ENCODE measurements at places on chromosomes 1 and 21.

GRCh38 chr1:30663596-30664091 is 59.7 kb downstream of the MATN1 start:
- DNase-seq, result no peak

DNA sequence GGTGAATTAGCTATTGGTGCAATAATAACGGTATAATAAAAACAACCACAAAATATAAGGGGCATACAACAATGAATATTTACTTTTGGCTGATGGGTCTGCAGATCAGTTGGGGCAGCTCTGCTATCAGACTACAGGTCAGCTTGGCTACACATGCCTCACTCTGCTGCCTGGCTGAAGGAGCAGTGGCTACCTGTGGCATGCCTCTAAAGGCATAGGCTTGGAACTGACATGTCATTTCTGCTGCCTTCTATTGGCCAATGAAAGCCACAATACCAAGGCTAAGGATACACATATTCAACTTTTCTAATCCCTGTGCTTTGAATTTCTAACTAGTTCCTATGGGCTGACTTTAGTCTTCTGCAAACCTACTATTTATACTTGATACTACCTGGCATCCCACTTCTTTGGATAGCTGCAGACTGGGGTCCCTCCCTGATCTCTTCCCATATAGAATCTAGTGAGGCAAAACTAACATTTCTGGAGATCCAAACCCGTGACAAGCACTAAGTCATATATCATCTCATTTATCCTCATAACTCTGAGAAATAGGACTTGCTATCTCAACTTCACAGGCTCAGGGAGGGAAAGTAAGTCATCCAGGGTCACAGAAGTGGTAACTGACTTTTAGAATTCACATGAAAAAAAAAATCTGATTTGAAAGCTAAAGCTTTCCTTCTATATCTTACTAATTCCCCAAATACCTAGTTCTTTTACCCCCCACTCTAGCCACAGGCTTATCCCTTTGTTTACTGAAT is 19.2 kb upstream of the SYDE2 start:
- no peak for DNase-seq

DNA sequence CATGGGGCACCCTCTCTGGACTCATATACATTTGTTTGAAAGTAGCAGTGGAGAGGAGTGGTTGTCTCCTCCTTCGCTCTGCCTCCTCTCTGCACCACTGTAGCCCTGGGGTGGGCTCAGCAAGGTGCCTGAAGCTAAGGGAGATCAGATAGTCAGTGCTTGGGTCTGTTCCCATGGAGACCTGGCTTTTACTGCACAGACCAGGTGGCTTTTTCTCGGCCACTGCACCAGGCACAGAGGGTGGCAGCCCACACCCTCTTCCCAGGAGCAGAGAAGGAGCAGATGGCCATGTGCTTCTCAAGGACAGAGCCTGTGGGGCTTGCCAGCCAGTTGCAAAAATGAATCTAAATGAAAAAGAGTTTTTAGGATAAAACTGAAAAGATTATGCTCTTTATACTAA is 123.4 kb upstream of the KCNK1 start:
- no peak for DNase-seq

DNA sequence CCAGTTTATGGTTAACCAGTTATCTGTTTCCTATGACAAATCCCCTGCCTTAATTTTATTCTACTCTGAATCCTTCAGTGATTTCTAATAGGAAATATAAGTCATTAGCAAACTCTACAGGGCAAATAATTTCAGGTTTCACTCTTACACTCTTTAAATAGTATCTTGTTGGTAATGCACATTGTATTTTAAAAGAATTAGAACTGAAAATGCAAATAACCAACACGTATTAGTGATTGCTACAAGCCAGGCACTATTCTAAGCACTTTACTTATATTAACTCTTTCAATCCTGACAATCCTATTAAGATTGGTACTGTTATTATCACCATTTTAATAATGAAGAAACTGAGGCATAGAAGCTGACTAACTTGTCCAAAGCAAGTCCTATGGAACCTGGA is 48.3 kb upstream of the LHX8 start:
- DNase-seq, result no peak

- no peak for DNase-seq
Observed at GRCh38 chr1:96981181-96981580, 259.6 kb downstream of the PTBP2 start.

- DNase-seq, result no peak
Observed at GRCh38 chr1:65939191-65939590, 146.5 kb downstream of the PDE4B start.

- DNase-seq, result no peak
Observed at GRCh38 chr1:31755850-31756492, 8.2 kb downstream of the ADGRB2 start.
